ENCODE measurements at places on chromosomes 5 and 9. TPM values are rescaled to one million over a fixed set of nuclear protein-coding genes. Genes with fewer than 3 reads are reported as not detected.

GRCh38 chr5:11148810-11149539 is 387.9 kb upstream of the DAP start:
- no peaks in the 10 kb centered on the region for H3K36me3 ChIP-seq
- H3K27me3 ChIP-seq, result no peaks in the 10 kb centered on the region
- H3K4me1 ChIP-seq, result no peaks in the 10 kb centered on the region
- no peak for DNase-seq
- no peak overlapping the region for H3K4me3 ChIP-seq

DNA sequence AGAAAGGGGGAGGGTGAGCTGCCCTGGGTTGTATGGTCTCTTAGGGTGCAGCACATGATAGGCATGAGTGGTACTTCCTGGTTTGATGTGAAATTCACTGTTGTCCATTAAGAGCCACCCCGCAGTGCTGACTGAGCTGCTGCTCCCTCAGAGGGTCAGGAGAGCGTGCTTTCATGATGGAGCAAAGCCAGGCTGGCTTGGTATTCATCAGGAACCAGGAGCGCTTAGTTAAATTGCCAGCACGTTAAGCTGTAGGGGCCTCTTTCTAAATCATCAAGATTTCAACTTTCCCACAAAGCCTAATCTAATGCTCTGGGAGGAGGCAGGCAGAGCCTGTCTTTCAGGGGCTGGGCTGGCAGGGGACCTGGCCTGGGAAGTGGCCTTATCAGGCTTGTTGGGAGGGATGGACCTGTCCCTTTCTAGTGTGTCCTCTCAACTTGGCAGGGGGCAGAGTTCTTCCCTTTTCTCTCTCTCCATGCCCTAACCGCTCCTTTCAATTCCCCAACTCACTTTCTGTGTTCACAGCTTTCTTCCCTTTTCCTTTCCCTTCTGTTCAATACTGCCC is 7.9 kb downstream of the CYSTM1 start:
- no peaks in the 10 kb centered on the region for H3K36me3 ChIP-seq
- DNase-seq, result no peak
- H3K27me3 ChIP-seq, result no peaks in the 10 kb centered on the region
- no peak overlapping the region for H3K4me3 ChIP-seq
- H3K27ac ChIP-seq, result peak overlapping the region; percentile 72

DNA sequence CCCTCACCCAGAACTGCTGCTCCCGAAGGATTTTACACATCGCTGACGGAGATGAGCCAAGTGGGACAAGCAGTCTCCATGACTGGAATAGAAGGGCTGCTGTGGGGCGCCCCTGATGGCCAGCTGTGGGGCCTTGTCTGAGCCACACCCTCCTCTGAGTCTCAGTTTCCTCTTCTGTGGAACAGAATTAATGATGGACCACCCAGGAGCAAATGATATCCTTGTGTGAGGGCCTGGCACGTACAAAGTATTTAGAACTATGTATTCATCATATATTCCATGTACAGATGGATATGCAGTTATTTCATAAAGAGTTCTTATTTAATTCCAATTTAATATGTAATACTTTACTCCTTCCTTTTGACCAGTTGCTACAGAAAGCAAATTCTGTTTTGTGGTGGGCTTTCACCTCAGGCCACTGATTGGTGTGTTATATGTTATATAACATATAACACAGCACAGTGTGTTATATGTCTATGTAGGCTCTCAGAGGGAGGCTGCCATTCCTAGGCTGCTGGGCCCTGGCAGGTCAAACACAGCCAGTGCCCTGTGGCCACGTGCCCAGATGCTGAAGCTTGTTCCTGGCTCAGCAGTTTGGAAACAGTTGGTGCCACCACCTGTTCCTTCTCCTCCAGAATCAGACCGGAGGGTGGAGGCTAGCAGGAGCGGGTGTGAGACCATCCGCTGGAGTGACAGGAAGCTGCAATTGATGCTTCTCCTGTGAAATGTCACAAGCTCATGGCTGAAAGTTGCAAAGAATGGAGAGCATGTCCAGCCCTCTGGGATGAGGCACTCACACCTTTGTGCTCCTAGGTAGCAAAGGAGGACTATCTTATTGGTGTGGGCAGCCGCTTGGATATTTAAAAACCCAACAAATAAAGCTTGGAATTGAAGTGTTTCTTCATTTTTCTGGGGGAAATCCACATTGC is 4.4 kb upstream of the FGD3 start:
- DNase-seq, result no peak
- H3K4me1 ChIP-seq, result no peaks in the 10 kb centered on the region
- H3K36me3 ChIP-seq, result no peaks in the 10 kb centered on the region
- no peaks in the 10 kb centered on the region for H3K27me3 ChIP-seq
- H3K27ac ChIP-seq, result no peak overlapping the region

DNA sequence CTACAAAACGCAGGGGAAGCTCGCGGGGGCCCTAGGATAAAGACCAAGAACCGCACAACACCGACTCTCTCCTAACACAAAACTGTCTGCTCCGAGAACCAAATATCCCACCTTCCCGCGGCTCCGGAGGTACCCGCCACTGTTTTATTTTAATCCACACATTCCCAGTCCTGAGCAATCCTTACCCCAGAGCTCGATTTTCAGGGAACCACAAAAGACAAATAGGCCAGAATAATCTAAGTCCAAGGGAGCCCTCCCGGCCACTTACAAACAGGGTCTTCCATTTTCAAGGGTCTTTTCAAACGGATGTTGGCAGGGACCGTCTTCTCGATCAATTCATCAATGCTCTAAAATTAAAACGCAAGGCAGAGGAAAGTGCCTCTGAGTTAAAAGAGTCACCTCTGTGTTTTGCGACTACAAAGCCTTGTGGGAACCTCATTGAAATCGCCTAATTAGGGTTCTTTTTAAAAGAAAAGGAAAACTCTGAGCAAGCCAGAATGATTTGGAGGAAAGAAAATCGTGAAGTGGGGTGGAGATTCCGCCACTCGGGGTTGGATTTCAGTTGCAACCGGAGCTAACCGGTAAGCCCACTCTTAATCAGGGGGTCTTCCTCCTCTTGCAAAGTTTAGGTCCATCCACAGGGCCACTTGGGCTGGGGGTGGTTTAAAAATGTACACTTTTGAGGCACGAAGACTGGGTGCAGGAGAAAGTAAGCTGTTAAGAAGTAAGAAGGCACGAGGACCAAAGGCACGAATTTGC is 1.0 kb downstream of the GLDC start:
- H3K4me1 ChIP-seq, result peaks cover 4% of the 10 kb centered on the region
- H3K27ac ChIP-seq, result no peak overlapping the region
- no peaks in the 10 kb centered on the region for H3K27me3 ChIP-seq
- no peak for DNase-seq
- no peaks in the 10 kb centered on the region for H3K36me3 ChIP-seq

GRCh38 chr9:35868933-35869332 is 1.3 kb downstream of the OR13J1 start:
- H3K36me3 ChIP-seq, result no peaks in the 10 kb centered on the region
- H3K27ac ChIP-seq, result no peak overlapping the region
- DNase-seq, result no peak
- H3K4me1 ChIP-seq, result no peaks in the 10 kb centered on the region
- H3K27me3 ChIP-seq, result no peaks in the 10 kb centered on the region
- no peak overlapping the region for H3K4me3 ChIP-seq

GRCh38 chr9:110330484-110331105 is 7.1 kb downstream of the TXNDC8 start:
- H3K4me1 ChIP-seq, result no peaks in the 10 kb centered on the region
- H3K27ac ChIP-seq, result no peak overlapping the region
- H3K4me3 ChIP-seq, result no peak overlapping the region
- H3K36me3 ChIP-seq, result no peaks in the 10 kb centered on the region
- no peak for DNase-seq

DNA sequence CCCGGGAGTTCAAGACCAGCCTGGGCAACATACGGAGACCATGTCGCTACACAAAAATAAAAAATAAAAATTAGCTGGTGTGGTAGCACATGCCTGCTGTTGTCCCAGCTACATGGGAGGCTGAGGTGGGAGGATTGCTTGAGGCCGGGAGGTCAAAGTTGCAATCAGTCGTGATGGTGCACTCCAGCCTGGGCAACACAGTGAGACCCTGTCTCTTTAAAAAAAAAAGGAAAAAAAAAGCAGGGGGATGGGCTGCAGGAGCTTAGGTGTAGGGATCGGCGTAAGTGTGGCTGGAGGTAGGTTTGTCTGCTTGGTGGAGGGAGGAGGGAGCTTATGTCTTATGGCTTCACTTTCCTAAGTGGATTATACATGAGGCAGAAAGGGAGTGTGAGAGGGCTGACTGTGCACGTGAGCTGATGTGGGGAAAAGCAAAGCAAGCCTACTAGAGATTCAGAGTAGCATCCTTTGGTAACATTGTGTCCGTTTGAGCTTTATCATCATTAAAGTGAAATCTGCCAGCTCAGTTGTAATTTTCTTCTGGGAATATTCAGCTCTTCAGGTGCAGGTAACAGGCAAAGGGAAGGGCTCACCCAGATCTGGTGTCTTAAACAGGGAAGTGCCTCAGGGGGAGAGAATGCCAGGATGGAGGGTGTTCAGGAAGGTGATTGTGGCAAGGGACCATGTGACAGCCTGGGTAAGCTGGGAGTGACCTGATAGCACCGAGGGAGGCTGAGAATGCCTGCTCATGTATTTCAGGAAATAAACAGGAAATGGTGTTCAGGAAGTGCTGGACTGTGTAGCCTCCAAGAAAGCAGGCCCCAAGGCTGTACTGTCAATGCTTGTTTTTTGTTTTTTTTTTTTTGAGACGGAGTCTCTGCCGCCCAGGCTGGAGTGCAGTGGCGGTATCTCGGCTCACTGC is 17.6 kb upstream of the SETX start:
- peaks cover 10% of the 10 kb centered on the region for H3K36me3 ChIP-seq
- H3K4me3 ChIP-seq, result no peak overlapping the region
- H3K27ac ChIP-seq, result peak overlapping the region; percentile 53
- DNase-seq, result peak; percentile 56
- no peaks in the 10 kb centered on the region for H3K27me3 ChIP-seq

DNA sequence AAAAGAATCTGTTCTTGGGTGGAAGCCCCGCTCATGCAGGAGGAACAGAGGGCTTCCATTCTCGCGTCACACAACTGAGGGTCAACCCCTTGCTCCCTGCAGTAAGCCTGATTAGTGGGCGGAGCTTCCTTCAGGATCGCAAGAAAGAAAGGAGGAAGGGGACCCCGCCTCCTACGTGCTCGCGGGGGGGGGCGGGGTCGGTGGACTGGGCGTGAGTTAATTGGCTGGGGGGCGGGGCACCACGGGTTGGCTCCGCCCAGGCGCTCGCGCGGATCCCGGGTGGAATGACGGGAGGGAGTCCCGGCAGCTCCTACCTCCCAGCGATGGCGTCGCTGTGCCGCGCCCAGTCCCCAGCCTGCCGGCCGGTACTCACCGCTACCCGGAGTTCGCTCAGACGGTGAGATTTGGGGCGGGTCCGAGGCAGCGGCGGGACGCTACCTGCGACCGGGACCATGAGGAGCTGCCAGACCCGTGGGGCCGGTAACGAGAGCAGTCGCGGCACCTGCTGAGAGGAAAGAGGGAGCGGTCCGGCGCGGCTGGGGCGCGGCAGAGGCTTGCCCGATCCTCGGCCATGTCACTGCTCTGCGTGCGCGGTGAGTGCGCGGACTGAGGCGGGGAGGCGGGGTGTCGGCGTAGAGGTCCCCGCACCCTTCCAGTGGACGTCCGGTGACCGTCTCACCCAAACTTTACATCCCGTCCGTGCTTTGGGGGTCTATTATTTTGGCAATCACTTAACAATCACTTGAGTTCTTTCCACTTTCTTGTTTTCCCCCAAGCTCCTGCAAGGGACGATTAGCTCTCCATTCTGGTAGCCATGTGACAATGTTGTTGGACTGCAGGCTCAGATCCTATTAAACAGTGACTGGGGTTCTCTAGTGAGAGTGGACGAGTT is at the start of gene UNC13B:
UNC13B (plus strand) TSS at position 297 of the 892 bp plus-strand sequence; CDS start at position 572, 275 bp downstream.
- no peaks in the 10 kb centered on the region for H3K36me3 ChIP-seq
- peak within 1 kb of the TSS; percentile 76 for H3K4me3 ChIP-seq
- H3K27me3 ChIP-seq, result no peaks in the 10 kb centered on the region
- H3K4me1 ChIP-seq, result peaks cover 11% of the 10 kb centered on the region
- H3K27ac ChIP-seq, result peak within 1 kb of the TSS; percentile 92
- peak; percentile 97 for DNase-seq

DNA sequence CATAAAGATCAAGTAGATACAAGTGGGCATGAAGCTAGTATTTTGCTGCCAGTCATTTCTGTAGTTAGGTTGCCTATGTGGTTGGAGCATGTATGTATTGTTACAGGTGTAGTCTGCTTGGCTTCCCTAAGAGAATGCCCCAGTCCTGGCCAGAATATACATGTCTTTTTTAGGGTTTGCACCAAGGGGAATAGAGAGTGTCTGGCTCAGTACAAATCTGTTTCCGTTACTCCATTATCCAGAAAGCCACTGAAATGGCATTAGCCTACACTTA is 23.2 kb downstream of the TGFBR1 start:
- no peak overlapping the region for H3K27ac ChIP-seq
- no peaks in the 10 kb centered on the region for H3K36me3 ChIP-seq
- no peaks in the 10 kb centered on the region for H3K27me3 ChIP-seq
- H3K4me1 ChIP-seq, result no peaks in the 10 kb centered on the region
- no peak for DNase-seq

GRCh38 chr5:159893040-159893695 is 23.1 kb upstream of the ADRA1B start:
- H3K27ac ChIP-seq, result no peak overlapping the region

- H3K4me3 ChIP-seq, result no peak overlapping the region
- H3K36me3 ChIP-seq, result peaks cover 17% of the 10 kb centered on the region
- no peaks in the 10 kb centered on the region for H3K4me1 ChIP-seq
- no peak overlapping the region for H3K27ac ChIP-seq
- DNase-seq, result no peak
These were observed 21.9 kb downstream of the ARHGEF37 start for GRCh38 chr5:149603210-149603609.

DNA sequence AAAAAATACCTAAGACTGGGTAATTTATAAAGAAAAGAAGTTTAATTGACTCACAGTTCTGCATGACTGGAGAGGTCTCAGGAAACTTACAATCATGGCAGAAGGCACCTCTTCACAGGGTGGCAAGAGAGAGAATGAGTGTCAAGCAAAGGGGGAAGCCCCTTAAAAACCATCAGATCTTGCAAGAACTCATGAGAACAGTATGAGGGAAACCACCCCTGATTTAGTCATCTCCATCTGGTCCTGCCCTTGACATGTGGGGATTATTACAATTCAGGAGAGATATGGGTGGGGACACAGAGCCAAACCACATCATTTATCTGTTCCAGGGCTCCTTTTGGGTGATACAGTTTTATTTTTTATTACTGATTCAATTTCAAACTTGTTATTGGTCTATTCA is 23.2 kb upstream of the ADAMTS16 start:
- no peak overlapping the region for H3K4me3 ChIP-seq
- H3K27me3 ChIP-seq, result no peaks in the 10 kb centered on the region
- no peaks in the 10 kb centered on the region for H3K36me3 ChIP-seq
- H3K27ac ChIP-seq, result no peak overlapping the region
- H3K4me1 ChIP-seq, result no peaks in the 10 kb centered on the region

DNA sequence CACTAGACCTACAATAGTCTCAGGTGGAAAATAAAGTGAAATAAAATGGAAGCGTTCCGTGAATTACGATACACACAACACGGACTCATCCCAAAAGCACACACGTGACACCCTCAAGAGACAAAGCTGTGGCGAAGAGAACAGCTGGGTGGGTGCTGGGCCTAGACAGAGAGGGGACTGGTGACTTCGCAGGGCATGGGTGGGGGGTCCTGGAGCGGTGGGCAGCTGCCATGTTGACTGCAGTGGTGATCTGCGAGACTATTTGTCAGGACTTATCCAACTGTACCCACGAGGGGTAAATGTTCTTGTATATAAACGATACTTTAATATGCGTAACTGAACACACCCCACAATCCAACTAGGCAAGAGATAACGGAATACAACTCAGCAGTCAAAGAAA is 52.0 kb downstream of the GOLM1 start:
- H3K36me3 ChIP-seq, result no peaks in the 10 kb centered on the region
- H3K27me3 ChIP-seq, result no peaks in the 10 kb centered on the region
- no peaks in the 10 kb centered on the region for H3K4me1 ChIP-seq
- H3K4me3 ChIP-seq, result no peak overlapping the region
- no peak overlapping the region for H3K27ac ChIP-seq

MCTP1 gene
- 0.80 TPM for polyA plus RNA-seq

WNT8A gene
- not detected for polyA plus RNA-seq

ORM1 gene
- polyA plus RNA-seq, result 1.6 TPM

QRFP gene
- not detected for polyA plus RNA-seq

All from pancreas (tissue), 10 donors.